ENCODE measurements at places on chromosomes 6 and 20.

- no peak for DNase-seq
Observed at GRCh38 chr20:3661814-3662665, 1.2 kb downstream of the GFRA4 start.

GRCh38 chr20:38805958-38806854 is 709 bp downstream of the PPP1R16B start:
- DNase-seq = no peak

GRCh38 chr6:24743944-24744335 is 25.0 kb upstream of the C6orf62 start:
- DNase-seq = no peak

DNA sequence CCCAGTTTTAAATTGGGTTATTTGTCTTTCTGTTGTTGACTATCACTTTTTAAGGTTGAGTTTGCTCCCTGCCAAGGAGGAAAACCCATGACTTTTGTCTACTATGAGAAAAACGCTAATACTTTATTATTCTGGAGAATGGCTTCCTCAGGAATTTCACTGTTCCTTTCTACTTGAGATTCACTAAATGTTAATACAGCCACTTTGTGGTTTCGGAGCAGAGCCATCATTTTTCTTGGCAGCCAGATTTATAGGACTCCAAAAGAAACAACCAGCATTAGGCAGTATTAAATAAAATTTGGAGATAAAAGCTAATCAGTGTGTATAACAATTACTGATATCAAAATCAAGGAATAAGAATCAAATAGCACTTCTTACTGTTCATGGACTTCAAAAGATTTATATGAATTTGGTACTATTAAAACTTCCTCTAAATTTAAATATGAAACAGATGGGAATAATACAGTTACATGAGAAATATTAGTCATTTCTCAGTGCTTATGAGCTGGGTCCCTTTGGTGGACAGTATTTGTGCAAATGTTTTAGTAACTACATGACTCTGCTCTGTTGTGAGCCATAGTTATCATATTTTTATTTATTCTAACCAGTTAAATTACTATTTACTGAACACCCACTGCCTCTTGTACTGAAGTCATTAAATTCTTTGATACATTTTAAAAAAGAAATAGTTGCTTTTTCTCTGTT is 64.1 kb upstream of the FBXO30 start:
- no peak for DNase-seq

GRCh38 chr6:157061770-157062594 is 261.3 kb downstream of the TMEM242 start:
- no peak for DNase-seq

DNA sequence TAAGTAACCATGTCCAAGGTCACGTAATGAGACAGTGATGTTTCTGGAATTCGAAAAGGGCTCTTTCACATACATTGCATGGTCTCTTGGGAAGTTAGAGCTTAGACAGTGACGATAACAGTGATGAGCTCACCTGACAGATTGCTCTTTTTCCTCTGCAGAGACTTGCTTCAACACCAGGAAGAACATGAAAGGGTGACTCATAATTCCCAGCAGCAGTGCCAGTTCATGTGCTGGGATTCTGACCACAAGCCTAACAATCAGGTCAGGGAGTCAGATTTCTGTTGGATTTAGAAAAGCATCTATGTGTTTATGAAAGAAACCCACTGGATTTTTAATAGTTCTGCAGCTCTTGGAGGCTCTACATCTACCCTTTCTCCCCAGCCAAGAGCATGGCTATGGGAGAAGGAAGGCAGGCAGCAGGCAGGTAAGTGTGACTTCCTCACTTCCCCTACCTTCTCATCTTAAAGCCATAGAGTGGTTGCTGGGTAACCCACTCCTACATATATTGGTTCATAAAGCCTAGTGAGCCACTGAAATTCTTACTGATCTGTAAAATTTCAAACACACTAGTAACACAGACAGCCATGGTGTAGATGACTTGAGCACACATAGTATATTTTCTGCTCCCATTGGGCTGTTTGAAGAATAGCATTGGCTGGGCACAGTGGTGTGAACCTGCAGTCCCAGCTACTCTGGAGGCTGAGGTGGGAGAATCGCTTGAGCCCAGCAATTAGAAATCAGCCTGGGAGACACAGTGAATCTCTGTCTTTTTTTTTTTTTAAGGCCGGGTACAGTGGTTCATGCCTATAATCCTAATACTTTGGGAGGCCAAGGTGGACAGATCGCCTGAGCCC is 44.4 kb upstream of the LOC128125822 start:
- DNase-seq = peak; percentile 88

DNA sequence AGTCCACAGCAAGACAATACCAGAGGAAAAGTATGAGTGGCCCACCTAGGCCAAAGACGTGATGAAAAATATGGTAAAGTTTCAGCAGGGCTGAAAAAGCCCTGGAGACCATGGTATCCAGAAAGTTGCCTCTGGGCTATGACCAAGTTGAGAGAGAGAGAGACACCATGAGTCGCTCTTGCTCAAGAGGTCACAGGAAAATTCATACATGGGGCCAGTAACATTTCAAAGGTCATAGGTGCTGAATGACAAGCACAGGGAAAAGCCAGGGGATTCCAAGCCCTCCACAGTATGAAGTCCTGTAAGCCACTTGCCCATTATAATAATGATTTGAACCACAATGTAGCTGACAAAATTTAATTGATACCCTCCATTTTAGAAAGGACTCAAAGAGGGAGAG is 657.7 kb upstream of the CITED2 start:
- DNase-seq = no peak

DNA sequence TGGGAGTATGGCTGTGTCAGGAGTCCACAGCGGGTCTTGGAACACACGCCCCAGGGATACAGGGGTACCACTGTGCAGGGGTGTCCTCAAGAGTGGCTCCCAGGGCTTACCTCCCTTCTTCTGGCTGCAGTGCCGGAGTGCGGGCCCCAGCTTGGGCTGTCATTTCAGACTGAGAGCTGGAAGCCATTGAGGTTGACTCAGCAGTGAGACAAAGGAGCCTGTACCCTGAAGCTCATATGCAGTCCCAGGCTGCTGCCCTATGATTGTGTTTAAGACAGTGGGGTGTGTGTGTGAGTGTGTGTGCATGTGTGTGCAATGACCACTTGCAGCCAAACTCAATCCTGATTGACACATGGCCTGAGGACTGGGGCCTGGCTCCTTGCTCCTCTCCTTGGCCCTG is 167.7 kb upstream of the AFDN start:
- no peak for DNase-seq

GRCh38 chr6:131040866-131041265 is 22.2 kb downstream of the EPB41L2 start:
- no peak for DNase-seq

- no peak for DNase-seq
Observed at GRCh38 chr20:62603907-62604785, 38.2 kb upstream of the SLCO4A1 start.

DNA sequence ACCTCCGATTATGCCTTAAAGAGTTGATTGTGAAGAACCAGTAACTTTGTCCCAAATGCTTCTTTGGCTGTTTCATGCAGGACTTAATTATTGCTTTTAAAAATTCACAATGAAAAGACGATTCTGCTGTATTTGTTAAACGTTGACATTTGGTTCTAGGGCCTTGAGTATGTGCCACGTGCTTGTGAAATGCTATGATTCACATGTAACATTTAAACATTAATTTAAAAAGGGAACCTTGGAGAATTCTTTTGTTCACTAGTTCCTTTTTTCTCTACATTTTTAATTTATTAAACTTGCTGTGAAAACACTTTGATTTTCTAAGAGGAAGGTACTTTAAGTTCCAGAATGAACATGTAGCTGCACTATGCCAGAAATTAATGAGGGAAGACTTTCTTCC is 9.5 kb downstream of the GZF1 start:
- DNase-seq = no peak

DNA sequence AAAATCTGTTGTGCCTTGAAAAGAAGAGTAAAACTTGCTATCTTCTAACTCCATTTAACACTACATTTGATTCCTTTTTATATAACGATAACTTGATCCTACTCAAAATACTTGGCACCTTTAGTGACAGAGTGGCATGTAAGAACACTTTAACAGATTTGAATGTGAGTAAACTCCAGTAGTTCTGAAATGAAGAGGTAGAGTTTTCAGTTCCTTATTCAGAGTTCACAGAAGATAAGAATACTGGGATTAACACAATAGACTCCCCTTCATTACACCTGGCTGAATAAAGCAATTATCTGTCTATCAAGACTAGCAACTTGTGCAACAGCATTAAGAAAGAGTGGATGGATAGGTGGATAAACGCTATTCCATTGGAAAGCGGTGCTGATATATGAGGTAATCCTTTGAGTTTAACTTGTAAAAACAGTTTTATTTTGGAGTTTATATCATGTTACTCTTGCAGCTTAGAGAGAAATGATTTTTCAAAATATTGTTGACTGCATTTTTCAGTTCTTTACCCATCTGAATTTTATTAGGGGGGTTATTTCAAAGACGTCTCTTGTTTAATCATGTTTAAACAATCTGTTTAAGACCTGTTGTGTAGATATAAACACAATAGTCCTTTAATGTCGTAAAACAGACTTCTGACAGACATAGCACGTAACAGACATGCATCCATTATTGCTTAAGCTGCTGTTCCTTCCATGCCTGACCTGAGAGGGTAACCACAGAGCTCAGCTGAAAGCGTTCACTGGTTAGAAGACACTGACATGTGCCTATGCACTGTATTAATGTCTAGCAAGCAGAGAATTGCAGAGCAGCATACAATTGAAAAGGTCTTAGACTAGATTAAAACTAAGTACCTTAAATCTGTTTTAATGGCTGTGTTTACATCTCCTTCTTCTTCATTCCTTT is 102.4 kb upstream of the SUPT3H start:
- DNase-seq = peak; percentile 29

GRCh38 chr6:111993342-111993741 is 60.6 kb upstream of the CCN6 start:
- no peak for DNase-seq

GRCh38 chr20:25251019-25251418 is 3.1 kb downstream of the PYGB start:
- DNase-seq = no peak

- DNase-seq = no peak
Observed at GRCh38 chr20:61652146-61652545, 400.1 kb downstream of the CDH4 start.

- DNase-seq = no peak
Observed at GRCh38 chr20:62949153-62949821, 3.2 kb upstream of the SLC17A9 start.

- DNase-seq = no peak
Observed at GRCh38 chr6:141498977-141499376, 633.7 kb upstream of the GJE1 start.

DNA sequence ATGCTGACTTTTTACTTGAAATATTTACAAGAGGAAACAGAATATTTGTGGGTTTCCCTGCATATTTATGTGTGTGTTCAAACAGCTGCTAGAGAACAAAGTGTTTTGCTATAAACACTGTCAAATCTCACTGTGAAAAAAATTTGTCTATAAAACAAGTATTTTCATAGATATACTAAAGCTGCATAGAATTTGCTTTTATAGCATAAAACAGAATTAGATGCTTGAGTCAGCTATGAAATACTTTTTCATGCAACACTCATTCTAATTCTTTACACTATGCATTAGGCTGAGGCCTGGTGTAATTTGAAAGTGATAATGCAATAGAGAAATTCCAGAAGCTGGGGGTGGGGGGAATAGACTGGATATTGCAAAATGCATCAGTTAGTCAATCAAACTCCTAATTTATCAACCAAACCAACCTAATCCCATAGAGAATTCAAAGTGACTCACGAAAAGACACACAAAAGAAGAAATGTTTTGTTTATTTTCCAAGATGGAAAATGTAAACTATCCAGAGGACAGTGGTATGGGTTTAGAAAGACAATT is 148.2 kb downstream of the LAMA2 start:
- DNase-seq = no peak

GRCh38 chr6:33278810-33279209 is 1.9 kb downstream of the B3GALT4 start:
- no peak for DNase-seq

DNA sequence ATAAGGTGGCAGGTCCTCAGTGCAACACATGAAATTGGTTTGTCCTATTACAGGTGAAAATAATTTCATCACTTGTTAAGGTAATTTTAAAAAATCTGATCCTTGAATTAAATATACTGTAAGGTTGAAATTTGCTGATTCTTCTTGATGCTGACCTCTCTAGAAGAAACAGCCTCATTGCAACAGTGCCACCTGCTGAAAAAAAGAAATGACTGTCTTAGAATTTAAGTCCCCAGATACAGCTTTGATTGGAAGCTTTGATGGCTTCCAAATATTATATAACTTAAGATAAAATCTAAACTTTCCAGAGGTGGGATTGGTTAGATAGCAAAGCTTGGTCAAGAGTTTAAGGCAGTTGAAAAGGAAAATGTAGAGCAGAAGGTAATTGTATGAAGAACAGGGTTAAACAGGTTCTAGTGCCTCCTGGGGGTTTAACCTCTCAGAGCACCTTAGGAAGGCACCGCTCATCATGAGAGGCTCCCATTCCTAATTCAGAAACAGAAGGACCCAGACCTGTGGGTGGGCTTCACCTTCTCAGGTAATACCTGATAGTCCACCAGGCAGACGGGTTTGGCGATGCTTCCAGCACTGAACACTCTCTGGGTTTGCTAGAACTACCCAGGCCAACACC is 401.0 kb downstream of the PAX1 start:
- DNase-seq = peak; percentile 14

DNA sequence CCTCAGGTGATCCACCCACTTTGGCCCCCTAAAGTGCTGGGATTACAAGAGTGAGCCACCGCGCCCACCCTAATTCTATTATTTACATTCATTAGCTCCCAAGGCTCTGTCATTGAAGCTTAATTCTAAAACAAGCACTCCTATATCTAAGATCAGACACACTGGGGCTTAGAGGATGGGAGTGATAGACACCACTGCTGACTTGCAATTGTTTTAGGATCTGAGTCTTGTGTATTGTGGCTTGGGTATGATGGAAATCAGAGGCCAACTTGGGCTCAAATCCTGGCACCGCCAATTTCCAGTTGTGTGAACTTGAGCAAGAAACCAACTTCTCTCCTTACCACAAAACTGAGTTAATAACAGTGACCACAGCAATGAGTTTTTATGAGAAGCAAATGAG is 34.7 kb downstream of the MTRES1 start:
- no peak for DNase-seq

- DNase-seq = no peak
Observed at GRCh38 chr6:92979281-92979680, 440.1 kb downstream of the EPHA7 start.

GRCh38 chr6:102582569-102582968 is 1189.1 kb downstream of the GRIK2 start:
- no peak for DNase-seq

- no peak for DNase-seq
Observed at GRCh38 chr20:48818031-48818370, 9.8 kb downstream of the PREX1 start.

- peak; percentile 75 for DNase-seq
Observed at GRCh38 chr6:84763003-84763885, 1.2 kb downstream of the TBX18 start.

DNA sequence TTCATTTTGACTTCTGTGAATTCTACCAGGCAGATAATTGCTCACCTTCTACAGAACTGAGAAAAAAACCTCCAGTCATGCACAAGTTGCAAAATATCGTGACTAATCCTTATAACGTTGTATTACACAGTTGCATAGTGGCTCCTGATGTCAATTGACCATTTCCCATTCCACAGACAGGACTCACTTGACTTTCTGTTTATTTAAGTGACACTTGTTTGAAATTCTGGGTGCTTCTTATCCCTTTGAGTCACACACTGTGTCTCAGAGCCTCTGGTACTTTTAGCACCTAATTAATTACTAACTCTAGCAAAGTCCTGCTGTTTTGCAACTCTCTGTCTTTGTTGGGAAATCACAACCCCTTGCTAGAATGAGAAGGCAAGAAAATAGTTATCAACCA is 16.2 kb upstream of the RSPO3 start:
- peak; percentile 29 for DNase-seq

Data from Daoy (cell line).